ENCODE measurements at places on chromosomes 16 and 17. TPM values are rescaled to one million over a fixed set of nuclear protein-coding genes. Genes with fewer than 3 reads are reported as not detected.

KRT32 gene
- not detected for total RNA-seq

G6PC1 gene
- total RNA-seq = not detected

TAT gene
- 0.06 TPM for total RNA-seq

VMO1 gene
- total RNA-seq = 1.1 TPM

SMG1 gene
- 20.0 TPM for total RNA-seq

ADAD2 gene
- total RNA-seq = not detected

PLA2G10 gene
- total RNA-seq = 0.63 TPM

ASPHD1 gene
- 23.3 TPM for total RNA-seq

Data from A549 treated with Hydrocortisone at 1 μM for 4 hours (cell line).